ENCODE measurements at places on chromosomes 11 and 22.

DNA sequence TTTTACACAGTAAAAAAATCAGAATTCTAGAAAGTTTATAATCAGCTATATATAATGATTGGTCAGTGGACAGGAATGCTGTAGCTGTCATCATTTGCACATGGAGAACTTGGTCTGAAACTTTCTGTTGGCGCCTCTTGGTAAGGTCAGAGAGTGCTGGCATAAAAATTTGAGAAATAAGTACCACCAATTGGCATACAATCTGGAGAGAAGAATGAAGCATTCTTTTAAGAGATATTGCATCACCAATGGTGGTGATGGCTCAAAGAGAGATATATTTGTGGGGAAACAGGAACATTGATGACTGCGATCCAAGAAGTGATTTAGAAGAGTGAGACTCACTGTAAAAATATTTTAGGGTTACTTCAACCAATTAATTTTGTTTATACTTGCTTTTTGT is 19.8 kb upstream of the OOSP1 start:
- DNase-seq: no peak

GRCh38 chr22:26609287-26609686 is 8.5 kb downstream of the CRYBB1 start:
- no peak for DNase-seq

GRCh38 chr22:47914481-47915097 is 1152.1 kb downstream of the TBC1D22A start:
- no peak for DNase-seq

DNA sequence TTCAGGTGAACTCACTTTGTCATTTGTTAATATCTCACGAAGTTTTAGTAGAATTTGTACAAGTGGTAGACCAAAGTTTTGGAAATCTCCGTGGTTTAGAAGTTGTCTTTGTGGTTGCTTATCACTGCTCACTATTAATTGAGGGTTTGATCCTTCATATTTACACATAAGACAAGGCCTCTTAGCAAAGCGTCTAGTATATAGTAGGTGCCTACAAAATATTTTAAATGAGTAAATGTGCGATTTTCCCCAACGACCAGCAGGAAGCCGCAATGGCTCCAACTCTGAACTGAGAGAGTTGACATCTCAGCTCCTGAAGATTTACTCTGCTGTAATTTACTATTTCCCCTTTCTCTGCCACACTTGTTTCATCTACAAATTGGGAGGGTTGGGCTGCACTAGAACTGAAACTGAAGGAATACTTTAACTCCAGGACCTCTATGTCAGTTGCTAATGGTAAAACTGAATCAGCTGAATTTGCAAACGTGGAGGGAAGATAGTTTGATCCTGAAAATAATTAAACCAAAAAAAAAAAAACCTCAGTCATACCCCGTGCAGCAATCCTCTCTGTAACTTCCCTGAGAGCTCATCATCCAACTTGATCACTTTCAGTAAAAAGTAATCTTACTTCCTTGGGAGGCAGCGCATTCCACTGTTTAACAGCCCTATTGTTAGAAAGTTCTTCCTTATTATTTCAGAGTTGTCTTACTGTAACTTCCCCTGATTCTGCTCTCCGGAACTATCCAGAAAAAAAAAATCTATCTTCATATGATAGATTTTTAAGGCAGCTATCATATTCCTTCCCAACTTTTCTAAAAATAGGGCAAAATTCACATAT is 1.3 kb upstream of the SBF2 start:
- no peak for DNase-seq

DNA sequence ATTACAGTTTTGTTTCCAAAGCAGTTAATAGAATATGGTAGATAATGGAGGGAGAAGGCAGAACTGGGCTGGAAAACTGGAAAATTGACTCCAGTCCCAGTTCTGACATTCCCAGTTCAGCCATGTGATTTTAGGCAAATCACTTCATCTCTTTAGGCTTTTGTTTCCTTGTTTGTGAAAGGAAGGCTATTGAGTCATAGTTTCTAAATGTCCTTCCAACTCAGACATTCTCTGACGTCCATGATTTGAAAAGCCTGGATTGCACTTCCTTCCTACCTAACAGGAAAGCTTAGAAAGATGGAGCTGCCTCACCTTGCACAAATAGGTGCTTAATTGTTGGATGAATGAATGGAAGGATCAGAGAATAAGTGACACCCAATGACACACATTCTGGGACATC is 19.8 kb upstream of the GALNT18 start:
- no peak for DNase-seq

DNA sequence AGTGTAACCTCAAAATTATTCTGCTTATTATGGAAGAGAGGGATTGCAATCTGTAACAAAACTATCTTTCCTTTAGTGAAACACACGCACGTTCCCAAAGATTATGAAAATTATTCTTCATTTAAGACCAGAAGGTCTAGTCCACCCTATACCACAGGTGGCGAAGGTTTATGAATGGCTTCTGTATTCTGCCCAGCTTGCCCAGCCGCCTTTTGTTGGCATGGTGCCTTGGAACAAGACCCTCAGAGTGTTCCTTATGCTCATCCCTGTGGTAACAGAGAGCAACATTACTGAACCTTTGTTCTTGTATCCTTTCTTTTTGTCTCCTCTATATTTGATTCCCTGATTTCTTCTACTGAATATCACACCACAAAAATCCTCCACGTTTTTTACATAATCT is 116.4 kb downstream of the FAR1 start:
- no peak for DNase-seq

- DNase-seq: peak; percentile 98
These were observed 321.6 kb downstream of the AASDHPPT start for GRCh38 chr11:106399076-106399511.

DNA sequence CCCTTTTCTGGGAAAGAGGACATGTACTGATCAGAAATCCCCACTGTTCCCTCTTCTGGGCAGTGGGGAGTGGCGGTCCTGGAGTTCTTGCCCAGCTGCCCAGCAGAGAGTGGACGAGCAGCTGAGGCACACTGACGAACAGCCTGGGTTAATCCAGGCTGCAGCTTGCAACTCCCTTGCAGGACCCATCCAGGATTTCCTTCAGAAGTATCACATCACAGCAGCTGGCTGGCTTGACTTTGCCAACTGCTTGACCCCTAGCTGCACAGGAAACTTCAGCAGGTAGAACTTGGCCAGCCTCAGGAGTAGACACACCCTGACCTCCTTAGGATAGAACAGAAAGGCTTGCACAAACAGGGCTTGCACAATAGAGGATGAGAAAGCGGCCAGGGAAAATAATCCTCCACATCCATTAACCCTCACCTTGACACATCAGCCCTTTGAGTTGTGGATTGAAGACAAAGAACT is 27.9 kb upstream of the FZD4 start:
- no peak for DNase-seq

- DNase-seq: peak; percentile 55
These were observed 19.6 kb downstream of the C22orf23 start for GRCh38 chr22:37933711-37934376.

- DNase-seq: no peak
These were observed 45.8 kb downstream of the C11orf96 start for GRCh38 chr11:43988040-43988817.
